ENCODE measurements at places on chromosomes 6 and 20.
A peak's percentile ranks its signal among the peaks of the same experiment; 100 is the strongest.

- no peak for DNase-seq
These were observed 25.0 kb downstream of the KCNK15 start for GRCh38 chr20:44770484-44771171.

DNA sequence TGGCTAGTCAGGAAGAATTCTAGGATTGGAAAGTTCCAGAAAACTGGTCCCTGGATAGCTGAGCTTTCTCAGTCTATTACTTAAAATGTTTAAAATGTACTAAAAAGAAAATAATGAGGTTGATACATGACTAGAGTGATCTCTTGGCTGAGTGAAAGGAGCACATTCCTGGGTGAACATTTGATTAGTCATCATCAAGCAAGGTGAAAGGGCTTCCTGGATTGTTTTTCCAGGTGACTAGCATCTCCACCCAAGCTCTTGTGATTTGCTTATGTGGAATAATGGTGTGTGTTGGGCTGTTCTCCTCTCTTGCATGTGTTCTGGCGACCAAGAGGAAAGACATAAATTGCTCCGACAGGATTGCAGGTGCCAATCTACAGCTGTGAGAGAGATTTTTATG, 42.9 kb downstream of the PKIB start:
- no peak for DNase-seq

GRCh38 chr6:10347561-10348327, 67.1 kb downstream of the TFAP2A start:
- DNase-seq: no peak

- no peak for DNase-seq
These were observed 22.7 kb downstream of the HIVEP1 start for GRCh38 chr6:12034837-12035236.

- peak; percentile 64 for DNase-seq
These were observed 30.2 kb upstream of the SGK1 start for GRCh38 chr6:134347885-134348805.

- DNase-seq: no peak
These were observed 23.0 kb downstream of the ZSCAN31 start for GRCh38 chr6:28312939-28313338.

DNA sequence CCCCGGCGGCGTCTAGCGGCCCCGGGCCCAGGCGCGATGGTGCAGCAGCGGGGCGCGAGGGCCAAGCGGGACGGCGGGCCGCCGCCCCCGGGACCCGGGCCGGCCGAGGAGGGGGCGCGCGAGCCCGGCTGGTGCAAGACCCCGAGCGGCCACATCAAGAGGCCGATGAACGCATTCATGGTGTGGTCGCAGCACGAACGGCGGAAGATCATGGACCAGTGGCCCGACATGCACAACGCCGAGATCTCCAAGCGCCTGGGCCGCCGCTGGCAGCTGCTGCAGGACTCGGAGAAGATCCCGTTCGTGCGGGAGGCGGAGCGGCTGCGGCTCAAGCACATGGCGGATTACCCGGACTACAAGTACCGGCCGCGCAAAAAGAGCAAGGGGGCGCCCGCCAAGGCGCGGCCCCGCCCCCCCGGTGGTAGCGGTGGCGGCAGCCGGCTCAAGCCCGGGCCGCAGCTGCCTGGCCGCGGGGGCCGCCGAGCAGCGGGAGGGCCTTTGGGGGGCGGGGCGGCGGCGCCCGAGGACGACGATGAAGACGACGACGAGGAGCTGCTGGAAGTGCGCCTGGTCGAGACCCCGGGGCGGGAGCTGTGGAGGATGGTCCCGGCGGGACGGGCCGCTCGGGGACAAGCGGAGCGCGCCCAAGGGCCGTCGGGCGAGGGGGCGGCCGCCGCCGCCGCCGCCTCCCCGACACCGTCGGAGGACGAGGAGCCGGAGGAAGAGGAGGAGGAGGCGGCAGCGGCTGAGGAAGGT, 715 bp downstream of the SOX12 start:
- DNase-seq: peak; percentile 52

GRCh38 chr6:104943781-104944180, 13.1 kb upstream of the LIN28B start:
- DNase-seq: no peak

DNA sequence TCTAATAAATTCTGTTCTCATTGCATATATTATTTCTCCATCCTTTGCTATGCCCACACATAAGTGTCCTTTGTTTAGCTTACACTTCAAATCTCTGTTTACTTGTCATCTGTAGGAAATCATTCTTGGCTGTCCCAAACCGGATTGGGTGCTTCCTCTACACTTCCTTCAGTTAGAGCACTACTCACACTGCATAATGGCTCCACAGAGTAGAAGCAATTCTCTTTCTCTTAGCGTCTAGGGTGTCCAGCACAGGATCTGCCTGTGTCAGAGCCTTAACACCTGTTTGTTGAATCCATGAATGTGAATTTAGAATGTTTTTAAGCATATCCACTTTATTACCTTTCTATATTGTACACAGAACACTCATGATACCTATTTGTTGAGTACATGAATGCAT, 87.0 kb upstream of the BMP2 start:
- no peak for DNase-seq

- no peak for DNase-seq
These were observed 29.4 kb downstream of the NUDT3 start for GRCh38 chr6:34362909-34363680.

- no peak for DNase-seq
These were observed 20.5 kb upstream of the LTV1 start for GRCh38 chr6:143822584-143823024.

GRCh38 chr6:170522565-170523183, 30.4 kb downstream of the PSMB1 start:
- DNase-seq: no peak

DNA sequence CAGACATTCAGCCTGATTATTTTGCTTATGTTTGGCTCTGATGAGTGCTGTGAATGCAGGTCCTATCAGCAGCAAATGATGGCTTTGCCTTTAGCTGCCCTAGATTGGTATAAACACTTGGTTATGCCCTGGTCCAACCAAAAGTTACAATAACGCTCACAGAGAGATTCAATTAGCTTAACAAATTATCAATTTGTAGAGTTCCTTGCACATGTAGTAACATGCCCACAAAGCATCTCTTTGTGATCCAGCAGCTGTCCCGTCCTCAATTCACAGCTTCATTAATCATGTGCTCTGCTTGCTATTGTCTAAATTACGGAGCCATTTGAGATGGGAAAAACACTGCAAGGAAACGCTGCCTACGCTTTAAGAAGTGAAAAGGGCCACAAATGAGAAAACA, 457.9 kb downstream of the HDGFL1 start:
- no peak for DNase-seq

DNA sequence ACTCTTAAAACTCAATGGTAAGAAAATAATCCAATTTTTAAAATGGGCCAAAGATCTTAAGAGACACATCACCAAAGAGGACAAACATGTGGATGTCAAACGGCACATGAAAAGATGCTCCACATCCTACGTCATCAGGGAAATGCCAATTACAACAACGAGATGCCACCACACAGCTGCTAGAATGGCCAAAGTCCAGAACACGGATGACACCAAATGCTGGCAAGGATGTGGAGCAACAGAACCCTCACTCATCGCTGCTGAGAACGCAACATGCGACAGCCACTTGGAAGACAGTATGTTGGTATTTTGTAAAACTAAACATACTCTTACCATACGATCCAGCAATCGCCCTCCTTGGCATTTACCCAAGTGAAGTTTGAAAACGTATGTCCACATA, 132.8 kb upstream of the CDH4 start:
- DNase-seq: no peak

- DNase-seq: no peak
These were observed 28.9 kb downstream of the PSMB9 start for GRCh38 chr6:32882879-32883250.
